Frontal cortex (tissue), 4 donors: ENCODE measurements at places on chromosomes 6 and 20. TPM values are rescaled to one million over a fixed set of nuclear protein-coding genes. Genes with fewer than 3 reads are reported as not detected.

The OR2H1 gene
- total RNA-seq, result under 0.01 TPM

The NOX3 gene
- total RNA-seq, result not detected

GRCh38 chr6:43931201-43931600 is 161.2 kb downstream of the VEGFA start:
- no peak for DNase-seq

- no peak for DNase-seq
Observed at GRCh38 chr6:42498473-42499128, 46.9 kb upstream of the TRERF1 start.
